Breast epithelium (tissue), 4 donors: ENCODE measurements at places on chromosomes 13 and 19. TPM values are rescaled to one million over a fixed set of nuclear protein-coding genes. Genes with fewer than 3 reads are reported as not detected.

DNA sequence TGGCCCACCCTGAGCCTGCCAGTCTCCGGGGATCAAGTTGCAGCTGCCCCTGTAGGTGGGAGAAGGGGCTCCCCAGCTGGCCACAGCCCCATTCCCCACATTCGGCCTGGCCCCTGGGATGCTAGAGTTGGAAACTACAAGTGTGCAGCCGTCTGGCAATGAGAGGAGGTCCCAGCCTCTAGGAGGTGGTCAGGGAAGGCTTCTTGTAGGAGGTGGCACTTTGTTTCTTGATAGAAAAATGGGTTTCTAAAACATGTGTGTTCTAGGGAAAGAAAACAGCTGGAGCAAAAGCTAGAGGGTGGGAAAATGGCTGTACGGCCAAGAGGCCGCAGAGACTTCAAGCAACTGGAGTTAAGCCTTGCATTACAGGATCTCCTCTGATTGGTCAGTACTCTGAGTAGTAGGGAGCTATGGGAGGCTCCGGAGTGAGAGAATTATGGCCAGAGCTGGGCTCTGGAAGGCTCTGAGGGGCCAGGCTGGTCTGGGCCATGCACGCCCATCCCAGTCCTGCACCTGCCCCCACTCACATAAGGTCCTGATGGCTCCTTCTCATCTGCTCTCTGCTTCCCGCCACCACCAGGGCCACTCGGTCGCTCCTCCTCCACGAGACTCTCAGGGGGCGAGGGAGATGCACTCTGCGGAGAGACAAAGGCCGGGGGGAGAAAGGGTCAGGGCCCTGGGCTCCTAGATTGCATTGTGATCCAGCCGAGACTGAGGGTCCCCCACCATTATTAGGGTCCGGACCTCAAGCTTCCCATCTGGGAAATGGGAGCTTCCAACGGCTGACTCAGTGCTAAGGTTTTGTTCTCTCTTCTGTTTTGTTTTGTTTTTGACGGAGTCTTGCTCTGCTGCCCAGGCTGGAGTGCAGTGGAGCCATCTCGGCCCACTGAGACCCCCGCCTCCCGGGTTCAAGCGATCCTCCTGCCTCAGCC, 13.7 kb downstream of the TLE2 start:
- DNase-seq = no peak

DNA sequence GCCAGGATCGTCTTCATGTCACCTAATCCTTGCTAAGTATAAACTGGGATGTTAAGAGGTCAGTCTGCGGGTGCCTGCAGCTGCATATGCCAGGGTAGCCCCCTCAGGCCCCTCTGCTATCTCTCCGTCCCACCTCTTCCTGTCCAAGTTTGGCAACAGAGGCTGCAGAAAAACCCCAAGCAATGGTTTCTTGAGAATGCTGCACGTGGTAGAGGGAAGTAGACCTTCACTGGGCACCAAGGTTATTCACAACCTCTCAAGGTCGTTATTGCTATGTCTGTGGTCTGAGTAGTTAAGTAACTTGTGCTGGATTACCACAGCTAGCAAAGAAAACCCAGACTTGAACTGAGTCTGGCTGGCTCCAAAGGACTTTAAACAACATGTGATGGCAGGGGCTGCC, 77.9 kb upstream of the XPO4 start:
- no peak for DNase-seq

DNA sequence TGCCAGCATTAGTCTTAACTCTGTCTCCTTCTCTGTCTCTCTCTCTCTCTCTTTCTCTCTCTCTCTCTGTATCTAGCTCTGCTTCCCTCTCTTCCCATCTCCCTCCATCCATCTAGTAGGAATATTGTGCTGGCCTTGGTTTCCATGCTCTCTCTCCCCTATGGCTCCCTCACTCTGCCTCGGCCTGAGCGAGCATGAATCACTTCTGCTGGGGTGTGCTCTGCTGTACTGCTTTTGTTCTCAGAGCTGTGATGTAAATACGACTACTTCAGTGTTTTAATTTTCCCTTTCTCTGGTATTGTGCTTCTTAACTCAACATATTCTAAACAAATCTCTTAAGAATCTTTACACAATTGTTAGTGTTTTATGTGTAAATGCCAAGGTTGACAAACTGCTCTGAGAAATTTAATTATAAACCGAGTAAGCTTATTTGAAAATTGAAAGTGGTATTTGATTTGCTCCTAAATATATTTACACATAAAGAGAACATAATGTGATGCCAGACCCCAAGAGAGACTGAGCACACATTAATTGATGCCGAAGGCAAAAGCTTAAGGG, 211.5 kb upstream of the KL start:
- DNase-seq = no peak

CPB2 gene
- not detected for total RNA-seq

- DNase-seq = no peak
Measured at GRCh38 chr13:34430294-34430693, 511.8 kb upstream of the NBEA start.

- DNase-seq = no peak
Measured at GRCh38 chr13:28423010-28423409, 71.9 kb downstream of the FLT1 start.

DZIP1 gene
- 20.3 TPM for total RNA-seq

GRCh38 chr13:62033934-62034333, 618.3 kb upstream of the PCDH20 start:
- DNase-seq = no peak

PRSS57 gene
- total RNA-seq = not detected

- no peak for DNase-seq
Measured at GRCh38 chr13:25784119-25784518, 267.7 kb downstream of the SHISA2 start.

- no peak for DNase-seq
Measured at GRCh38 chr13:48908381-48909055, 67.2 kb upstream of the FNDC3A start.

UBL3 gene
- 32.4 TPM for total RNA-seq

- DNase-seq = no peak
Measured at GRCh38 chr19:902093-902370, 8.7 kb downstream of the RNU6-9 start.

- no peak for DNase-seq
Measured at GRCh38 chr19:5425260-5425659, 30.0 kb upstream of the ZNRF4 start.

DNA sequence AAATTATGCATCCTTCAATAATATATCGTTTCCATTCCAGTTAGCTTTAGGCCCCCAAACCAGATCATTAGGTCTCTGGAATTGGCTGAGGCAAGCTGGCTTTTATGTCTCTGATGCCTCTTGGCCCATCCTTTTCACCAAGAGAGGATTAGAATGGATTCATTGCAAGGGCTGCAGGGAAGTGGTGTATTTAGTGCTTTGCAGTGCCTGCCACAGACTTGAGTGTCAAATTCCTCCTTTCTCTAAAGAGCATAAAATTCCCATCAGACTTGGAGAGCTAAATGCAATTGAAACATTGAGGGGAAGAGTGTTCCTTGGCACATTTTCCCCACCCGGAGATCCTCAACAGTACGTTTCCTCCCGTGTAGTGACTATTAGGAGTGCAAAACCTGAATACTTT, 302.6 kb downstream of the ATP8A2 start:
- DNase-seq = no peak

ZNF428 gene
- 31.1 TPM for total RNA-seq

- no peak for DNase-seq
Measured at GRCh38 chr19:35299523-35300338, 7.8 kb downstream of the MAG start.

DNA sequence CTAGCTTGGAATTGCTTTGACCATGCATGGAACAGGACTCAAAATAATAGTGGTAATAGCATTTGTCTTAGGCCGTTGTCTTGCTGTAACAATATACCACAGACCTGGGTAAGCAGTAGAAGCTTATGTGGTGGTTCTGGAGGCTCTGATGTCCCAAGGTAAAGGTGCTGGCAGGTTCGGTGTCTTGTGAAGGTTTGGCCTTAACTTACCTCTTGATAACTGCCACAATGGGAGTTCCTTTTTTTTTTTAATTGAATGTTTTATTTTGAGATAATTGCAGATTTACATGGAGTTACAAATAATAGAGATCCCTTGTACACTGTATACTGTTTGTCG, 5.8 kb downstream of the RPL21 start:
- no peak for DNase-seq

GRCh38 chr13:25175026-25175425, 2.9 kb upstream of the AMER2 start:
- no peak for DNase-seq

- DNase-seq = no peak
Measured at GRCh38 chr19:15551293-15552004, 43.1 kb downstream of the CYP4F22 start.

CATSPERD gene
- total RNA-seq = not detected

DNA sequence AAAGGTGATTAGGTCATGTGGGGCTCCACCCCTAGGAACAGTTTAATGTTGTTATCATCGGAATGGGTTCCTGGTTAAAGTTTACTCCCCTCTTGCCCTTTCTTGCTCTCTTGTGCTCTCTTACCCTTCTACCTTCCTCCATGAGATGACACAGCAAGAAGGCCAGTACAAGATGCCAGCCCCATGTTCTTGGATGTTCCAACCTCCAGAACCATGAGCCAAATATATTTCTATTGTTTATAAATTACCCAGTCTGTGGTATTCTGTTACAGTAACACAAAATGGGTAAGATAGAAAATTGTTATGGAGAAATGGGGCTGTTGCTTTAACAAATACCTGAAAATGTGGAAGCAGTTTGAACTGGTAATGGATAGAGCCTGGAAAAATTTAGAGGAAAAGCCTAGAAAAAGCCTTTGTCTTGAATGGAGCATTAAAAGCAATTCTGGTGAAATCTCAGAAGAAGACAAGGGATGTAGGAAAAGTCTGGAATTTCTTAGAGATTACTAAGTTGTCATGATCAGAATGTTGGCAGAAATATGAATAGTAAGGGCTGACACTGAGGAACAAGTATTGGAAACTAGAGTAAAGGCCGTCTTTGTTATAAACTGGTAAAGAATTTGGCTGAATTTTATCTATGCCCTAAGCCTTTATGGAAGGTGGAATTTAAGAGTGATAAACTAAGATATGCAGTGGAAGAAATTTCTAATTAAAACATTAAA, 53.5 kb upstream of the TSC22D1 start:
- no peak for DNase-seq

TRPC4 gene
- 0.98 TPM for total RNA-seq

DNA sequence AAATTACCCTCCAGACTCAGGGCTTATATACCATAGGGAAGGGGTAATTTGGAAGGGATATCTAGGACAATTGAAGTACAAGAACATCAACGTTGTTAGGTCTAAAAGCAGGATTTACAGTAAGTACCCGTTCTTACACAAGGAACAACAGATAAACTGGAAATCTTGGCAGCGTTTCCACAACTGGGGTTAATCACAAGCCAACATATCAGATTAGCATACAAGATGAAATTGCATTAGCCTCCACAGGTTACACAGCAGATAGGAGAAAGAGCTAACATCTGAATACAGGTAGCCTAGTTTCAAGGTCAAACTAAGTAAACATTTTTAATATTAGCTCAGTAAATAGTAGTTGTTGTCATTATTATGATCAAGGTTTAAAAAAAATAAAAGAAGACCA, 1214.0 kb upstream of the PCDH20 start:
- DNase-seq = no peak

DNA sequence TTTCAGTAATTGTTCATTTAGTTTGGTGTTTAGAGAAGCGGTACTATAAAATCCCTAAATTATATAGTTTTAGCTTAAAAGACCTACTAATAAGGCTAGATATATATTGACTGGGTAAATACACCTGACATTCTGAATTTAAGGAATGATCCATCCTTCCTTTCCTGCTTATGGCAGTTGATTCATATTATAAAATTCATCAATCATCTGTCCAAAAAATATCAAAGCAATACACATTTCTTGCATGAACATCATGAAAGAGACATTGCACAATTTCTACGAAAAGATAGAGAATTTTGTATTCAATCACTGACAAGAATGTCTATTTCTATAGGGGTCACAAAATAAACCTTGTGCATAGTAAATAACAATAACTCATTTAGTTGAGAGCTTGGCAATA, 514.9 kb downstream of the SLITRK6 start:
- DNase-seq = no peak

DNA sequence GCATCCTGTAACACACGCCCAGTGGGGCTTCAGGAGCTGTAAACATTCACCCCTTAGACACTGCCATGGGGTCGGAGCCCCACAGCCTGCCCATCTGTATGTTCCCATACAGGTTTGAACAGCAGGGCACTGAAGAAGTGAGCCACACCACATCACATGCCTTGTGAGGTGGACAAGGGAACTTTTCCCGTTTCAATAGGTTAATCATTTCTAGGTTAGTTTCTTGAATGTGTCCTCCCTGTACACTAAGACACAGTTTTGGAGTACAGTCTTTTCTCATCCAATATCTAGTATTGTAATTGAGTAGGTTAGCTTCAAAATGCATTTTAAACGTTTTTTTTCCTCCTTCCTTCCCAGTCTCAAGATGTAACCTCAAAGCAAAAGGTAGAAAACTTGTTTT, 700.2 kb upstream of the PCDH20 start:
- DNase-seq = no peak

KXD1 gene
- 139 TPM for total RNA-seq

DNA sequence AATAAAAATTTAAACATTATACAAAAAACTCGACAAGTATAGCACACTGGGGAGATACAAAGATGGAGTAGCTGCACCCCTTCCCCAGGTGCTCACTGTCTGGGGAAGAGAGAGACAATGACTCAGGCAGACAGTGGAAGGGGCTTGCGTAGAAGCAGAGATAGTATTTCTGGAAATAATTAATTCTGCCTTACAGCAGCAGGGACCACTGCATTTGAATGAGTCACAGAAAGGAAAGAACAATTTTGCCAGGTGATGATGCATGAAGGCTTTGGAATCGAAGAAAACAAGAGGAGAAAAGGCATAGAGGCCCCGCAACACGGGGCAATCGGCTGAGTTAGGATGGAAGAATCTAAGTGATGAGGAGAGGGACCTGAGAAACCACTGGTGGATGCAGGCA, 447.4 kb downstream of the EFNB2 start:
- DNase-seq = no peak

MEIS3 gene
- total RNA-seq = 17.1 TPM

RXFP2 gene
- total RNA-seq = not detected

CCL25 gene
- total RNA-seq = not detected

GRCh38 chr13:90089051-90089450, 1258.4 kb upstream of the MIR17HG start:
- no peak for DNase-seq

TMC4 gene
- 38.0 TPM for total RNA-seq

RETN gene
- not detected for total RNA-seq

TTYH1 gene
- total RNA-seq = 4.0 TPM

- no peak for DNase-seq
Measured at GRCh38 chr19:5036698-5037563, 68.0 kb downstream of the KDM4B start.

DNA sequence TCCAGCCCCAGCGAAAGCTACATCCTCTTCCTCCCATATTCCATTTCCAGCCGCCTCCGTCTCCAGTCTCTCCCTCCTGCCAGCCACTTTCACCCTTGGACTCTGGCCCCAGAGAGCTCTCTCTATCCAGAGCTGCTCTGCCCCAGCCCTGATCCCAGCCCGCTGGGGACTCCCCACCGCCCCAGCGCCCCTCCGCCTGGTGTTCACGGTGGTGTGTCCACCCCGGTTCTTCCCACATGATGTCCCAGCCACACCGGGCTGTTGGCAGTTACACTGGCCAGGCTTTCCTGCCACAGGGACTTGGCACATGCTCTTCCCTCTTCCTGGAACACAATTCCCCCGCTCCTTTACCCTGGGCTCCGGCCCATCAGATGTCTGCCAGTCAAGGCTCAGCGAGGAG, 11.3 kb upstream of the EMC10 start:
- no peak for DNase-seq
